ENCODE measurements at places on chromosomes 7 and 10.
A peak's percentile ranks its signal among the peaks of the same experiment; 100 is the strongest.

DNA sequence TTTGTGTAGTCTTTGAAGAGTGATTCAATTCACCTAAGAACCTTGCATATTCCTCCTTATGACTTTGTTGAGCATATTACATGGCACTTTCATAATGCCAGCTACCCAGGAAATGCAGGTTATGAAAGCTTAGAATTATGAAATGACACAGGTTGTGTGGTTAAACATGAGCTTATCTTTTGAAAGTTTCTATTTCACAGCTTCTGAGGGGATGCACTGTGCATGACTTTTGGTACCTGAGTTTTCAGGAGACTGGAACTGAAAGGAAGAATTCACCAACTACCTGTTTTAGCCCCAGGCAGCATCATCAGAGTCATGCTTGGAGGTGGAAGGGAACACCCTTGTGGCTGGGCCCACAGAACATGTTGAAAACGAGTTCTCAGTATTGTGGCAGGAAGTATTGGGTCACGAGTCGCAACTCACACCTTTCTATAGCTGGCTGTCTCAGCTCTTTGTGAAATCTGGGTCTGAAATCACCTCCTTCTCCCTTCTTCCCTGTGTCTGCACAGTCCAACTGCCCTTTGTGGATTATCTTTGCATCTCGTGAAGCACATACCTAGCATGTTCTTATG, 228.2 kb downstream of the PTEN start:
- no peak for DNase-seq

DNA sequence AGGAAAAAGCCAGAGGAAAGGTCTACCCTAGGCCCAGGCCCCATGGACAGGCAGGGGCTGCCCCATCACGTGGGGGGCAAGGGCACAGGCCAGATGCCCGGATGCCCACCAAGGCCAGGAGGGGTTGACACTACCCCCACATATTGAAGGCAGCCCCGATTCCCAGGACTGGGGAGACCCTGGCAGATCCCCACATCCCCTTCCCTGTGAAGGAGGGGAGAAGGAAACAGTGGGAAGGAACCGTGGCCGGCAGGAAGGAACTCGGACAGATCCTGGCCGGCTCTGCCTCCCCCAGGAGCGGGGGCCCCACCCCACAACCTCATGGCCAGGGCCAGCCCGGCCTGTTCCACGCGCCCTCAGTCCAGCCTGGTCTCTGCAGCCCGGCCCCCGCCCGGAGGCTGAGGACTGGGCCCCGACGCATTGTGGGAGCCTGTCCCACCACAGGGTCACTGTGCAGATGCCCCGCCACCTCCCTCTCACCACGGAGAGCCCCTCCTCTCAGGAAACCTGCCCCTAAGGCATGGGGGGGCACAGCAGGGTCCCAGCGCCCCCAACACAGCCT, 41.3 kb downstream of the PAPOLB start:
- no peak for DNase-seq

GRCh38 chr7:29564496-29565223, 1.0 kb downstream of the PRR15 start:
- DNase-seq, result no peak

DNA sequence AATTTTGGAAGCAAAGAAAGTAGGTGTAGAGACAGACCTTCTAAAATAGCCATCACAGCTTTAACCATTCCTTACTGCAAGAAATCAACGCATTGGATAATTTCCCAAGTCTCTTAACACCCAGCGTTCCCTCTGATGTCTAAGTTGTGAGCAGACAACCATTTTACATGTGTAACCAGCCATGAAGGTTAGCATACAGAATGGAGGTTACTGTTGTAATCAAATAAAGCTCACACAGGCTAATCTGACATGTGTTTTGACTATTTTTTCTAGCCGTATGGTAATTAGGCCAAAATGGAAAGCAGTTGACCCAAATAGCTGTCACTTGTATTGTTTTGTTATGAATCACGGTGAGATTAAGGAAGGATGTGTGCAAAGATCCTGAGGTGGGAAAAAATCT, 336.4 kb downstream of the RNLS start:
- no peak for DNase-seq

DNA sequence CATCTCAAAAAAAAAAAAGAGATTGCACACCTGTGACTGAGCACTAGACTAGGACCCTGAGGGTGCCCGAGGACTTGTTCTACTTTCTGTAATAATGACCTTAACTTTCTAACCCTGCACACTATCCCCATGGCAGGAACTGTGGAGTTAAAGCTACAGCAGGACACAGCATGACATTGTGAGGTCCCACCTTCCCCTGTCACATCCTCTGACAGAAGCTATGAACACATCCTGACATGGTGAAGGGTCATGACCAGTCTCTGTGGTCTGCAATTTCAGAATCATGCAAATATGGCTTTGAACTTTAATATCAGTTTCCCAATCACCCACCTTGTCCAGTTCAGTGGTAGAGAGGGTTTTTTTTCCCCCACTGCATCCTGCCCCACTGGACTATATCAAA, 18.5 kb upstream of the SAR1A start:
- no peak for DNase-seq

GRCh38 chr7:139669106-139670061, 108.4 kb downstream of the HIPK2 start:
- no peak for DNase-seq

GRCh38 chr10:133186416-133187090, 26.5 kb downstream of the KNDC1 start:
- no peak for DNase-seq

DNA sequence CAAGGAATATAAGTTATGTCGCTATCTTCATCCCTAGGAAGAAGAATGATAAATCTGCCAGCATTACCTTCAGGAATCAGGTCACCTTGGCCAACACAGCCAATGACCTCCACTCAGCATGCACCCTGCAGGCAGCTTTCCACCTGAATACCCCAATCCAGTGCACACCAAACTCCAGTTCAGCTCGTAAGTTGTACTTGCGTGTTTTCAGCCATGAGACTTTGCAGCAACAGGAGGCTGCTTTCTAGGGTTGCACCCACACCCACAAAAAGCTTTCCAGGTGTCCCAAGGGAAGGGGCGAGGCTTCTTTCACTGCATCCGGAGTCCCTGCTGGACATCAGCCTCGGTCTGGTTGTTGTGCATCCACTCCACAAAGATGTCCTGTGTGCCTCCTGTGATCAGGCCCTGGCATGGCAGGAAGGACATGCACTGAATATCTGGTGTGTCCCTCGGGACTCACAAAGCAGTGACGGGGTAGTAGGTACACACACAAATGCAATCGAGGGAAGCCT, 282.9 kb downstream of the GRID1 start:
- DNase-seq, result no peak

DNA sequence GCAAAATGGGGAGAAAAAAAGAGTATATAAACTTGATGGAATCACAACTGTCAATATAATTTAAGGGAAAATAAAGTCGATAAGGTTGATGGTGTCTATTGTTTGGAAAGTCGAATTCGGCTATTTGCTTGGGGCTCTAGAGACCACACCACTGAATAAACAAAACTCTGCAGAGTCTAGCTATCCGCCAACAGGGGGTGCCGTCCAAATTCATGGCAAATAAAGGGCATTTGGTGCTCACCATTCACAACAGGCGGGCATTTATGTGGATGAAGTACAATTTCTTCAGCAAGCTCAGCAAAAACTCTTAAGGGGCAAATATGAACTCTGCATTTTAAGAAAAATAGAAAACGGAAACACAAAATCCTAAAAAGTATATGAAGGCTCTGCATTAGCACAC, 23.3 kb downstream of the CD36 start:
- no peak for DNase-seq

DNA sequence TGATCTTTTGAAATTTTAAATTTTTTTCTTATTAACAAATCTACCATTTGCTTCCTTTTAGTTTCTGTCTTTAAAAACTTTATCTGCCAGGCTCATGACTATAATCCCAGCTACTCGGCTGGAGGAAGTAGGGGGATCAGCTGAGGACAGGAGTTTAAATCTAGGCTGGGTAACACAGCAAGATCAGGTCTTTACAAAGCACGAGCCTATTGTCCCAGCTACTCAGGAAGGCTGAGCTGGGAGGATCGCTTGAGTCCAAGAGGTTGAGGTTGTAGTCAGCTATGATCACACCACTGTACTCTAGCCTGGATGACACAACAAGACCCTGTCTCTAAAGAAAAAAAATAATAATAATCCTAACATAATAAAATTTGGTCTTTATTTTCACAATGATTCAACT, 17.5 kb downstream of the DPY19L1 start:
- no peak for DNase-seq

- no peak for DNase-seq
Observed at GRCh38 chr7:156886020-156886795, 6.8 kb downstream of the LMBR1 start.

GRCh38 chr10:49645417-49645816, 31.6 kb downstream of the CHAT start:
- no peak for DNase-seq

DNA sequence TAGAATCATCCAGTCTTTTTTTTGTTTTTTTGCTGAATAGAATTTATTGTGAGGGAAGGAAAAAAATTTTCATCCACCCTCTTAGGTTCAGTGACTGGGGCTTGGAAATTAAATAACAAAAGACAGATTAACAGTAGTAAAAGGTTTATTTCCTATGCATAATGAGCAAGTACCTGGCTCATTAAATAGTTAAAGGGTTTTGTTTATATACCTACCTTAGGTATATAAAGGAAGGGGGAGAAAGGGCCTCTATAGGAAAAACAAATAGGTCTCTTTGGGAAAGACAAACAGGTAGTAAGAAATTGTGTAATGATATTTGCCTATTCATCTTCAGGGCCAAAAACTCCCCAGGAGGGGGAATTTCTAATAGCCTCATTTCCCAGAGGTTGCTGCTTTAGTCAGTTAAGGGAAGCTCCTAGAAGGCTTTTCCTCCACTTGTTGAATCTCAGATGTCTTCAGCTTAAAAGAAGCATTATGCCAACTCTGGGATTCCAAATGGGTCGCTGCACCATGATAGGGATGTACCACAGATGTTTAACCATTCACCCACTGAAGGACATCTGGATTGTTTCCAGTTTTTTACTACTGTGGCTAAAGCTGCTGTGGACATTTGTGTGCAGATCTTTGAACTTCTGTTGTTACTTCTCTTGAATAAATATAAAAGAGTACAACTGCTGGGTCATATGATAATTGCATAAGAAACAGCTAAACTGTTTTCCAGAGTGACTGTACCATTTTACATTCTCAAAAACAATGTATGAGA, 11.3 kb downstream of the ACADSB start:
- no peak for DNase-seq

- DNase-seq, result no peak
Observed at GRCh38 chr7:34138483-34138882, 233.1 kb downstream of the BMPER start.

GRCh38 chr10:48707472-48707871, 22.8 kb downstream of the WDFY4 start:
- DNase-seq, result no peak

DNA sequence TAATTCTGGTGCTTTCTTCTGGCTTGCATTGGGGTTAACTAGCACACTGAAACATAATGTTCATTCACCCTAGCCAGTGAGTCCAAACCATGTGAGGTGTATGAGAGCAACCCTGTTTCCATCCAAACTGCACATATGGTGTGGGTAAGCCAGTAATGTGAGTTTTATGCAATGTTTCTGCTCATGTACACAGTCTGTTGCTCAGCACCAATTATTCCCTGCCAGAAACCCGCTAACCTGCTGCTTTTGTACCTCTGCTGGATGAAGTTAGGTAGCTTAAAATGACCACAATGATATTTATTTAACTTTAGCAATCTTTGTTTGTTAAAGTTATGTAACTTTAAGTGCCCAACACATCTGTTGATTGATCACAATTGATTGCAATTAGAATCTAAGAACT, 93.7 kb upstream of the RPA3 start:
- DNase-seq, result peak; percentile 95

Data from NCI-H1694 (cell line).